ENCODE measurements at places on chromosomes 2 and 18. TPM values are rescaled to one million over a fixed set of nuclear protein-coding genes. Genes with fewer than 3 reads are reported as not detected.
A peak's percentile ranks its signal among the peaks of the same experiment; 100 is the strongest.

RGPD8 gene
- total RNA-seq = 18.4 TPM

CAPG gene
- 97.8 TPM for total RNA-seq

TRABD2A gene
- total RNA-seq = 24.3 TPM

ACVR1C gene
- 8.7 TPM for total RNA-seq

MGAT4A gene
- total RNA-seq = 8.9 TPM

GNAL gene
- total RNA-seq = 4.4 TPM

GGCX gene
- total RNA-seq = 34.9 TPM

EPHA4 gene
- 13.1 TPM for total RNA-seq

HOXD3 gene
- total RNA-seq = 16.5 TPM

GRCh38 chr2:43010438-43011157, 215.8 kb downstream of the ZFP36L2 start:
- no peaks in the 10 kb centered on the region for H3K4me1 ChIP-seq
- DNase-seq = no peak
- no peaks in the 10 kb centered on the region for H3K27me3 ChIP-seq
- no peak overlapping the region for H3K27ac ChIP-seq
- H3K4me3 ChIP-seq = no peak overlapping the region

DNA sequence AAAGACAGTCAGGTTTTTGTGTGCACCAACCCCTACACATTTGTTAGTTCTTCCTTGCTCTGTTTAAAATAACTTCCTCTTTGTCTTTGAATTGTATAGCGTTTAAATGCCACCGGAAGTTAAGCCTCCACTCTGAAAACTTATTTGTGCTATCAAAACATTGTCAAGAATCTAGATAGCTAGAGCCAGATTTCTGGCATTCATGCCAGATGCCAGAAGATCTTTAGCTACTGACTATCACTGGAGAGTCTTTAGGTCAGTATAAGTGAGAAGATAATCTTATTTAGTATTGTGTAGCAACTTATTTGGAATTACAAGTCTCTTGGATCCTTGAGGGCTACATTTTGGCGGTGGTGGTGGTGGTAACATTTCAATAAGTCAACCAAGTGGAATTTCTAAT, 63.4 kb upstream of the ADAM23 start:
- no peak overlapping the region for H3K4me3 ChIP-seq
- no peaks in the 10 kb centered on the region for H3K27me3 ChIP-seq
- no peak for DNase-seq
- H3K36me3 ChIP-seq = no peaks in the 10 kb centered on the region
- H3K4me1 ChIP-seq = no peaks in the 10 kb centered on the region

- no peaks in the 10 kb centered on the region for H3K27me3 ChIP-seq
- no peaks in the 10 kb centered on the region for H3K4me1 ChIP-seq
- no peaks in the 10 kb centered on the region for H3K36me3 ChIP-seq
- H3K27ac ChIP-seq = no peak overlapping the region
- no peak for DNase-seq
Observed at GRCh38 chr2:232363784-232364615, 14.6 kb upstream of the ALPP start.

DNA sequence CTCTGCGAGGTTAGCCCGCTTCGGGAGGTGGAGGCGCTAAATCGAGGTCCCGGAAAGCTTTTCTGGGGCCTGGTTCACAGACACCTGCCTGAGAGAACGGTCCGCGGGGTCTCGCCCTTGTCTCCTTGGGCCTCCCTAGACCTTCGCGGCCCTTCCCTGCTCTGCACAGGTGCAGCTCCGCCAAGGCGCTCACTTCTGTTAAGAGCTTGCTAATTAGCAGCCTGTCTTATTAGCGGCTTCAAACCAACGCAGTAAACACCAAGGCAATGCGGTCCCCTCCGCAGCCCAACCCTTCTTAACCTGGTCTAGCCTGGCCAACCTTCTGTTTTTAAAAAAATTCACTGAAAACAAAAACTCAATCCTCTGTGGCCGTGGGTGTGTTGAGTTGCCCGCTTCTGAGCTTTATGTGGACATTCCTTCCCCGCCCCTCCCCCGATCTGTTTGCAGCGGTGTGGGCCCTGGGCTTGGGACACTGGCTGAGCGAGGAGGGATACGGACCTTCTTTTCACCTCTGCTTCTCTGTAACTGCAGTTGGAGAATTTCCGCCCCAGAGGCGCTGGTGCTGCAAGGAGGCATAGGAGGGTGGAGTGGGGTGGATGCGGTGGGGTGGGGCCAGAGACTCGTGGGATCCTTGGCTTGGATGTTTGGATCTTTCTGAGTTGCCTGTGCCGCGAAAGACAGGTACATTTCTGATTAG, 3.4 kb upstream of the HOXD4 start:
- H3K27ac ChIP-seq = no peak overlapping the region
- no peaks in the 10 kb centered on the region for H3K36me3 ChIP-seq
- H3K27me3 ChIP-seq = no peaks in the 10 kb centered on the region
- peak overlapping the region; percentile 3 for H3K4me3 ChIP-seq
- DNase-seq = peak; percentile 24

GRCh38 chr2:159017837-159018236, 49.4 kb downstream of the TANC1 start:
- H3K36me3 ChIP-seq = no peaks in the 10 kb centered on the region
- no peaks in the 10 kb centered on the region for H3K27me3 ChIP-seq
- H3K4me1 ChIP-seq = peaks cover 6% of the 10 kb centered on the region
- H3K27ac ChIP-seq = no peak overlapping the region
- DNase-seq = no peak

GRCh38 chr2:234286118-234286598, 210.7 kb downstream of the ARL4C start:
- no peak overlapping the region for H3K27ac ChIP-seq
- no peaks in the 10 kb centered on the region for H3K27me3 ChIP-seq
- H3K36me3 ChIP-seq = no peaks in the 10 kb centered on the region
- H3K4me3 ChIP-seq = no peak overlapping the region

- no peak overlapping the region for H3K27ac ChIP-seq
- no peaks in the 10 kb centered on the region for H3K36me3 ChIP-seq
- H3K4me1 ChIP-seq = peaks cover 17% of the 10 kb centered on the region
Observed at GRCh38 chr2:172096626-172097547, 5.8 kb downstream of the DLX2 start.

- H3K27ac ChIP-seq = peak overlapping the region; percentile 28
- no peaks in the 10 kb centered on the region for H3K27me3 ChIP-seq
- DNase-seq = peak; percentile 76
- H3K4me3 ChIP-seq = no peak overlapping the region
Observed at GRCh38 chr2:20421988-20422370, 24.9 kb upstream of the RHOB start.

DNA sequence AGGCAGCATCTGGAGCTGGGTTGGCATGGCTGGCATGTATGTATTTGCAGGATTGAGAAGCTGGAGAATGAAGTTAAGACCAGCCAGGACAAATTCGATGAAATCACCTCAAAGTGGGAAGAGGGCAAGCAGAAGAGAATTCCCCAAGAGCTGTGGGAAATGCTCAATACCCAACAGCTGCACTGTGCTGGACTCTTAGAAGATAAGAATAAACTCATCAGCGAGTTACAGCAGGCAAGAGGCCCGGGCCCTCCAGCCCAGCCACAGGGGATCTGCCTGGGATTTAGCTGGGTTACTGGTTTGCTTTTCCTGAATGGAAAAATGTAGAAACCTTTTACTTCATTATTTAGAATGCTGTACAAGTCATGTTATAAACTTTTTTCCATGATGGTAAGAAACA, 22.5 kb downstream of the DRC1 start:
- H3K4me1 ChIP-seq = no peaks in the 10 kb centered on the region
- no peak for DNase-seq
- no peaks in the 10 kb centered on the region for H3K27me3 ChIP-seq
- H3K36me3 ChIP-seq = no peaks in the 10 kb centered on the region

DNA sequence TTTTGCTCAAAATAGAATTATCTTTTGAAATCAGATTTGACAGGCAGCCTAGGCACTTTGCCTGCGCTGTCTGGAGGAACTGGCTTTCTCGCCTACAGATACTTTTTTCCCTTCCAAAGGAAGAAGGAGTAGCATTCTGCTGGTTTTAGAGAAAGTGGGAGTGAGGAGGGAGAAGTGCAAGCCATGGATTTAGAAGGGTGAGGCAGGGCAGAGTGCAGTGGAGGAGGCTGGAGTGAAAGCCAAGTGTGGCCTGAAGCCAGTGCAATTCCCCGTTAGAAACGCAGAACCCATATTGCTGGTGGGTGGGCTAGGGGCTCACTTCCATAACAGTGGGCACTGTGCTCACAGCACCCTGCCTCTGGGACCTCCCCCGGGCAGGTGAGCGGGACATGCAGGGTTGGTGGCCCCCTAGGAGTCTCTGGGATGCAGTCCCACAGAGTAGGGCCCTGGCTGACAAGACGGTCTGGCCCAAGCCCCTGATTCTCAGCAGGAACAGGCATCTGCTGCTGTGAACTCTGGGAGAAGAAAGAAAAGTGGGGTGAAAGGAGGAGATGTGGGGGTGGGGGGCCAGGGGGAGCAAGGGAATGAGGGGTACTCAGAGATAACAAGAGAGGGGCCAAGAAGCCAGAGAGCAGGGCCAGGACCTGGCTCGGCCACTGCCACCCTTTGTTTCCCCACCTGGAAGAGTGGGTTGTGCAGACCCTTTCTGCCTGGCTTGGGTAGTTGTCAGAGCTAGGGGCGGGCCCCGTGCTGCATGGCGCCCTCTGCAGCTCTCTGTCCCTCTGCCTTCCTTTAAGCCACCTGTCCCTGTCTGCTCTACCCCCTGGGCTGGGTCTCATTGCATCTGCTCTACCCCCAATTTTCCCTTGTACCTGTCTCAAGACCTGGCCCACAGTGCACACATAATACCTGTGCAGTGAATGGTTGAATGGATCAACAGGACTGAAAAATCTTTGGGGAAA, 273.5 kb upstream of the HS6ST1 start:
- DNase-seq = peak; percentile 27
- no peak overlapping the region for H3K27ac ChIP-seq
- no peak overlapping the region for H3K4me3 ChIP-seq
- H3K4me1 ChIP-seq = no peaks in the 10 kb centered on the region

- no peaks in the 10 kb centered on the region for H3K4me1 ChIP-seq
- H3K36me3 ChIP-seq = no peaks in the 10 kb centered on the region
- no peak overlapping the region for H3K4me3 ChIP-seq
- H3K27ac ChIP-seq = no peak overlapping the region
- no peaks in the 10 kb centered on the region for H3K27me3 ChIP-seq
- DNase-seq = no peak
Observed at GRCh38 chr2:72497763-72498162, 328.1 kb downstream of the EXOC6B start.

- H3K4me1 ChIP-seq = no peaks in the 10 kb centered on the region
- H3K27ac ChIP-seq = no peak overlapping the region
- no peak overlapping the region for H3K4me3 ChIP-seq
- no peak for DNase-seq
- no peaks in the 10 kb centered on the region for H3K27me3 ChIP-seq
- no peaks in the 10 kb centered on the region for H3K36me3 ChIP-seq
Observed at GRCh38 chr2:138632066-138632620, 130.6 kb downstream of the SPOPL start.

GRCh38 chr2:20939931-20940795, 103.7 kb downstream of the APOB start:
- H3K4me3 ChIP-seq = no peak overlapping the region
- H3K4me1 ChIP-seq = peaks cover 9% of the 10 kb centered on the region
- no peaks in the 10 kb centered on the region for H3K36me3 ChIP-seq

DNA sequence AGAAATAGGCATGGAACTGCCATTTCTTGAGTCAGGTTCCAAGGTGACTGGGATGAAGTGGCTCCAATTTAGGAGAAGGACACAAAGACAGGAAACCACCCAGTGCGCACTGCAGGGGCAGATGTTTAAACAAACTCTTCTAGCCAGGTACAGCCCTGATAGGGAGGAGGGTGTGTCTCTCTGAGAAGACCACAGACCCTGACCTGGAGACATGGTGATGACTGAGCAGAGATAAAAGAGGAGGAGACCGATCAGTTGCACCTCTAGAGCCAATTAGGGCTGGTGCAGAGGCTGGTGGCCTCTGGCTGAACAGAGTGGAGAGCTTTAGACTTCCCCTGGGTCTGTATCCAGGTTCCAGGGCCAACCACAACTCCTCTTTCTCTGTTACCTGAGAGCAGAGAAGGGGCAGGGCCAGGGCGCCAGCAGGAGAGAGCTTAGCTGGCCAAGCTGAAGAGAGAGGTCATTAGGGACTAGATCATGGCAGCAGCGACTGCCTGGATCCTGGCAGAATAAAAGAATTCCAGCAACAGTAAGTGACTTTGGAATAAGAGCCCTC, 5.4 kb upstream of the SPOPL start:
- H3K36me3 ChIP-seq = no peaks in the 10 kb centered on the region
- H3K27me3 ChIP-seq = no peaks in the 10 kb centered on the region
- no peak overlapping the region for H3K27ac ChIP-seq
- H3K4me3 ChIP-seq = no peak overlapping the region

GRCh38 chr2:162795312-162795711, 43.3 kb downstream of the KCNH7 start:
- no peaks in the 10 kb centered on the region for H3K36me3 ChIP-seq
- no peaks in the 10 kb centered on the region for H3K4me1 ChIP-seq
- peaks cover 3% of the 10 kb centered on the region for H3K27me3 ChIP-seq
- H3K4me3 ChIP-seq = no peak overlapping the region

- DNase-seq = no peak
- H3K36me3 ChIP-seq = no peaks in the 10 kb centered on the region
- H3K4me1 ChIP-seq = no peaks in the 10 kb centered on the region
- H3K4me3 ChIP-seq = no peak overlapping the region
- H3K27ac ChIP-seq = no peak overlapping the region
- no peaks in the 10 kb centered on the region for H3K27me3 ChIP-seq
Observed at GRCh38 chr18:27843783-27844777, 332.9 kb downstream of the CDH2 start.

- H3K27ac ChIP-seq = no peak overlapping the region
- DNase-seq = no peak
- H3K4me1 ChIP-seq = no peaks in the 10 kb centered on the region
- no peak overlapping the region for H3K4me3 ChIP-seq
Observed at GRCh38 chr2:233267516-233268245, 16.2 kb downstream of the ATG16L1 start.

DNA sequence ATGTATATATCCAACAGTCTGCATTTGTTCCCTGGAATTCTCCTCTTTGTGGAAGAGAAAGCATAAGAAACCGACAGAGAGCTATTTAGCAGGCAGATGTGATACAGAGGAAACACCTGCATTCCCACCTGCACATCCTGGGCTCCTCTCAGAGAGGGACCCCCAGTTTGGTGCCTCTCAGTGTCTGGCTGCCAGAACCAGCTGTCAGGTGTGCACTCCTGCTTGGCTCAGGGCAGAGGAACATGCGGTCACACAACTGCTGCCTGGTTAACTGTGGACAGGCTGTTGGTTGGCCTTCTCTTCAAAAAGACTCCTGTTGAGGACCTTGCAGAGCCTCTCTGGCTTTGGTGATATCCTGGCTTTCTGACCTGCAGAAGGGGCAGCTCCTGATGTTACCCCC, 54.6 kb downstream of the ITGB6 start:
- no peaks in the 10 kb centered on the region for H3K27me3 ChIP-seq
- no peaks in the 10 kb centered on the region for H3K4me1 ChIP-seq
- DNase-seq = no peak
- H3K27ac ChIP-seq = no peak overlapping the region
- H3K36me3 ChIP-seq = no peaks in the 10 kb centered on the region
- H3K4me3 ChIP-seq = no peak overlapping the region

GRCh38 chr2:44548221-44549098, 186.7 kb downstream of the CAMKMT start:
- no peaks in the 10 kb centered on the region for H3K27me3 ChIP-seq
- no peak for DNase-seq
- H3K4me3 ChIP-seq = no peak overlapping the region
- no peaks in the 10 kb centered on the region for H3K4me1 ChIP-seq
